Stimulated activated CD4-positive, alpha-beta T cell treated with anti-CD3 and anti-CD28 coated beads, TNF-alpha, amount 100 ng/mL, for 48 hours (primary cell): ENCODE measurements at places on chromosomes 16 and 17.

- no peak for DNase-seq
Measured at GRCh38 chr17:72008236-72008876, 112.5 kb upstream of the SOX9 start.

GRCh38 chr16:54327609-54328008 is 41.0 kb upstream of the IRX3 start:
- no peak for DNase-seq

- no peak for DNase-seq
Measured at GRCh38 chr16:75702242-75702641, 981 bp upstream of the DUXB start.

GRCh38 chr16:28572696-28573510 is 19.2 kb downstream of the SGF29 start:
- DNase-seq, result no peak

GRCh38 chr16:82995924-82996441 is 369.2 kb downstream of the CDH13 start:
- DNase-seq, result no peak

DNA sequence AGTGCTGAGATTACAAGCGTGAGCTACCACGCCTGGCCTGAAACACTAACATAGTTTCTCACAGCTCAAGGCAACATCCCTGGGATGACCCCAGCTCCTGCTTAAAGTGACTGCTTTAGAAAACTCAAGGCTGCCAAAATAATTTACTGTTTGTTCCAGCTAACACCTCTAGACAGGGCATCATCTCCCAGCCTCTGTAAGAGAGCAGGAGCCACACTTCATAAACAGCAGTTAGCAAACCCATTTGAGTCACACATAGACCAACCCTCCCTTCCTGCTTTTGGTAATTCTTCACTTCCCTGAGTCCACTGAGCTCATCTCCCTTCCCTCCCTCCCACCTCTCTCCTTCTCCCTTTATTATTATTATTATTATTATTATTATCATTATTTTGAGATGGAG is 201.3 kb downstream of the XYLT1 start:
- DNase-seq, result no peak
